ENCODE measurements at places on chromosomes 11 and 22.

- DNase-seq, result no peak
Observed at GRCh38 chr11:89442801-89443200, 48.4 kb downstream of the NOX4 start.

DNA sequence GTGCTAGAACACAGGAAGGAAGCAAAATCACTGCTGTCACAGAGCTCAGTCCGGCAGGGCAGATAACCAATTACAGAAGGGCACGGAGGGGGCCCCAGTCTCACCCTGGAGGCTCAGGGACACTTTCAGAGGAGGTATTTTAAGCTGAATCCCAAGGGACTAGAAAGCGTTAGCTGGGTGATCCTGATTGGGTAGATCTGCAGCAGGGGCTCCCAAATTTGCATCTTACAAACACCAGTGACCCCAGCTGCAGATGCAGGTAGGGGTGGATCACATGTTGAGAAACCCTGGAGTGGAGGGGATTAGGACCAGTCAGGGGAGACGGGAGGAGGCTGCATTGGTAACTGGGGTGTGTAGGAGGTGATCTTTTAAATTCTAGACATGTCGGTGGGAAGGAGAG, 91.4 kb downstream of the CSNK2A3 start:
- no peak for DNase-seq

GRCh38 chr22:47281126-47282106, 519.0 kb downstream of the TBC1D22A start:
- no peak for DNase-seq

DNA sequence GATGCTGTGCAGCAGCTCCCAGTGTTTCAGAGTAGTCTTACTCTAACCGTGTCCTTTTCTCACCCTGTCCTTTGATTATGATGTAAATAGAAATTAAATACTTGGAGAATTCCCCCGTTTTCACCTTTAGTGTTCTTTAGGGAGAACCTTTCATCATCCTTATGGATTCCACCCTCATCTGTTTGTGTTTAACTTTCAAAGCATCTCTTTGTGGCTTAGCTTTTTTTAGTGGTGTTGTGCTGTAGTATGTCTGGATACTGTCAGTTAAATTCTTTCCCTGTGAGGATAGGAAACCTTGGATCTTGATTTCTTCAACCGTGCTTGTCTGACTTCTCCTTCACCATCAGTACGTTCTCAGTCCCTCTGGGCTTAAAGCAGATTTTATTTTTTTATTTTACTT, 48.5 kb downstream of the PPP6R3 start:
- DNase-seq, result no peak

DNA sequence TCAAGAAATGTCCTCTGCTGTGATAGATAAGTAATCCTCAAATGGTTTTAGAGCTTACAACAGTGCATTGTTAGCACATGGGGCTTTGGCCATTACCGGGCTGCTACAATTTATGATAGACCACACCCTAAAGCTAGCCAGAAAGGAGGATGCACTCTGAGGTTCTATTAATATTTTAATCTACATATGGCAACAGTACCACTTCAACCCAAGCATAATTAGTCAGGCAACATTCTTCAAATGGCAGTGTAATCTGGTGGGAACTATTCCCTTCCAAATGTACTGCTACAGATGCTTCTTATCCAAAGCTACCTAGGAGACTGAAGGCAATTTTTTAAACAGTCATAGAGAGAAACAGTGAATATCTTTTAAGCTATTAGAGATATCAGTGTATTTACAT, 697.6 kb downstream of the KCNA4 start:
- no peak for DNase-seq

DNA sequence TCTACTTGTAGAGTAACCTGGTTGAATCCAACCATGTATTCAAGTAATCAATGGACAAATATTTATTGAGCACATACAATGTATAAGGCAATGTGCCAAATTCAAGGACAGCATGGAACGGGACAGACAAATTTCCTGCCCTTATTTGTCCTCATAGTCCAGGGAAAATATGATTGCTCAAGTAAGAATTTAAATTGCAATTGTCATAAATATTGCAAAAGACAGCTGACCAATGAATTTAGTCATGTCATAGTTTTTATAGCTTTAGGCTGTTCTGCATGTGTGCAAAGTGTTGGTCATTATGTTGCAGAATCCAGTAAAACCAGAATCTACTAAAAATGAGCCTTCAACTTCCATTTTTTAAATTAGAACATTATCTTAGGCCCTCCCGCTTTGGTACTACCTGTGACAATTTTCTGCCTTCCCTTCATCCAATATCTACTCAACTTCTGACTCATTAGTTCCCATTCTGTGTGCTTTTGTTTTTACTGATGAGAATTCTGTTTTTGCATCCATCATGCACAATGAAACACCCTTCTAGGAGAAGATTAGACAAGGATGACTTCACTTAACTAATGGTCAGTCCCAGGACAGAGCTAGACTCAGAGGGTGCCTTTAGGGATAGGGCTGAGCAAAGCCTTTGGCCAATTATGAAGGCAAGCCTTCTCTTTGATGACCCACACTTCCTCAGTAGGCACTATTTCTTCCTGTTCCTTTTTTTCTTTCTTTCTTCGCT, 45.8 kb upstream of the FIBIN start:
- DNase-seq, result no peak

- no peak for DNase-seq
Observed at GRCh38 chr11:128853559-128853958, 13.5 kb downstream of the KCNJ1 start.

DNA sequence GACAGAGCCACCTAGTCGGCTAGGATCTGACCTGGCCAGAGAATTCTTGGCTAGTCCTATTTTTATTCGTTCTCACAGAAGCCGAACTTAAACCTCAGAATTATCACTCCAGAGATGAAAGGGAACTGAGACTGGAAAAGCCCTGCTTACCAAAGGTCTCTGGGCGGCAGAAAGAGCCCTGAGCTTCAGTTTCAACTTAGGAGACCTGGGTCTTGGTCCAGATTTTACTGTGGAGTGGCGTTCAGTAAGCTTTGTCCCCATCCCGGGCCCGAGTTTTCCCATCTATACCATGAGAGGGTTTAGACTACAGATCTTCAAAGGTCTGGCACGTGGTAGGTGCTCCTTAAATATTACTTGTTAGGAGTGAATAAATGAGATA, 516 bp downstream of the NEU3 start:
- no peak for DNase-seq

- no peak for DNase-seq
Observed at GRCh38 chr11:23181022-23181807, 320.9 kb upstream of the CCDC179 start.

- DNase-seq, result peak; percentile 1
Observed at GRCh38 chr22:20750461-20751184, 23.3 kb upstream of the SERPIND1 start.

DNA sequence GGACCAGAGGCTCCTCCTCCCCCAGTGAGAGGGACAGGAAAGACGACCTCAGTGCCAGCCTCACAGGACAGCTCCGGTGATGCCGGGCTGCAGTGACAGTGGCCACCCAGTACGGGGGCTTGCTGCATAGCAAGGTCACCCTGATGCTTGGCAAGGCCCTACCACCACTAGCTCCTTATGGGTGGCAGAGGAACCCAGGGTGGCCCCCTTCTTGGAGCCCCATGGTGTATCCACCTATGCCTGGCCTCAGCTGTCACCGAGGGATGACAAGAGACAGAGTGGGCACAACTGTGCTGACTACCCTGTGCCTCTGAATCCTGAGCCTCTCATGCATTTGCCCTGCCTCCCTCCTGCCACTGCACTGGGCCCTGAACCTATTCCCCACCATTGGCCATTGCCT, 809.2 kb downstream of the TBC1D22A start:
- DNase-seq, result no peak

DNA sequence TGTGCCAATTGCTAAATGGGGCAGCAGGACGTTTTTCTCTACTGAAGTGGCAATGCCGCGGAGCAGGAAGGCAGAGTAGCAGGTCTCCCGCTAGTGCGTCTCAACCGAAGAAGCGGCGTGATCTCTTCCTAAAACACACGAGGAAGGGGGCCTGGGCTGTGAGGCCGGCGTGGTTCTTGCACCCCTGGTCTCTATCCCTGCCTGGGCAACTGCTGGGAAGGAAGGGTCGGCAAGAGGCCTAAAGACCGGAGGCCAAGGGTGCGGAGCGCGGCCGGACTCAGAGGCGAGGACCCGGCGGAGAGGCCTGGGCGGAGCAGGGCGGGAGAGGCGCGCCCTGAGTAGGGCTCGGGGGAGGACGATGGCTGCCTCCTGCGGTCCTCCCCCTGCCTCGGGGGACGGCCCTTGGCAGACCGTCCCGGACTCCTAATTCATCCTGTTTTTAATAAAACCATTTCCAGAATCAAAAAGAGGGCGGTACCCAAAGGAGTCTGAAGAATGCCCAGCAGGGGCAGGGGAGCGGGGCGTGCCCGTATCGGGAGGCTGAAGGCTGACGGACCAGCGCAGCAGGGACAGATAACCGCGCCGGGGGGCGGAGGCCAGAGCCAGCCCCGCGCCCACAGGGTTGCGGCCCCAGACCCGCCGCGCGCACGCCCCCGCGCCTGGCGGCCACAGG, 572 bp upstream of the APLP2 start:
- DNase-seq, result peak; percentile 70

DNA sequence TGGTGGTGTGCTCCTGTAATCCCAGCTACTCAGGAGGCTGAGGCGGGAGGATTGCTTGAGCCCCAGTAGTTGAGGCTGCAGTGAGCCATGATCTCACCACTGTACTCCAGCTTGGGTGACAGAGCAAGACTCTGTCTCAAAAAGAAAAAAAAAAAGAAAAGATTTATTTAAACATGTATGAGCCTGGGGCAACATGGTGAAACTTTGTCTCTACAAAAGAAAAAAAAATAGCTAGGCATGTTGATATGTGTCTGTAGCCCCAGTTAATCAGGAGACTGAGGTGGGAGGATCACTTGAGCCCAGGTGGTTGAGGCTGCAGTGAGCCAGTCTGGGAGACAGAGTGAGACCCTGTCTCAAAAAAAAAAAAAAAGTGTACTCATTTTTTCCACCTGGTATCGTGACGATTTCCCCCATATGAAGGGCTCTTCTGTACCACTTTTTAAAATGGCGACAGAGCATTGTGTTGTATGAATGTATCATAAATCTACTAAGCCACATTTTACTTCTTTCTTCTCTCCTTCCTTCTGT, 16.4 kb upstream of the KCTD14 start:
- DNase-seq, result no peak

DNA sequence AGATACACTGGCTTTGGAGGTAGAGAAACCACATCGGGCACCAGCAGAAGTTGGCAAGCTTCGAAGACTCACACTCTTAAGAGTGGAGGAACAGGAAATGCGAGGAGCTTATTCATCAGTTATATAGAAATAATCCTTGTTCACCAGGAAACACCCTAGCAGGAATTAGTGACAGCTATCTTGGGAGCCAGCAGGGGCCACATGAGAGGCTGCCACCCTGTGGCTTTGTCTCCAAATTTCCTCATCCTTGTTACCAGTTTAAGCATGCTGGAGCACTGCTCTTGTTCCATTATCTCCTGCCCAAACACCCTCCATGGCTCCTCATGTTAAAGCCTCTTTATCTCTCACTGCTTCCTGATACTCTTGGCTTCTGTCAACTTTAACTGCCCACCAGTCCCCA, 131.0 kb downstream of the PLEKHA7 start:
- peak; percentile 40 for DNase-seq

DNA sequence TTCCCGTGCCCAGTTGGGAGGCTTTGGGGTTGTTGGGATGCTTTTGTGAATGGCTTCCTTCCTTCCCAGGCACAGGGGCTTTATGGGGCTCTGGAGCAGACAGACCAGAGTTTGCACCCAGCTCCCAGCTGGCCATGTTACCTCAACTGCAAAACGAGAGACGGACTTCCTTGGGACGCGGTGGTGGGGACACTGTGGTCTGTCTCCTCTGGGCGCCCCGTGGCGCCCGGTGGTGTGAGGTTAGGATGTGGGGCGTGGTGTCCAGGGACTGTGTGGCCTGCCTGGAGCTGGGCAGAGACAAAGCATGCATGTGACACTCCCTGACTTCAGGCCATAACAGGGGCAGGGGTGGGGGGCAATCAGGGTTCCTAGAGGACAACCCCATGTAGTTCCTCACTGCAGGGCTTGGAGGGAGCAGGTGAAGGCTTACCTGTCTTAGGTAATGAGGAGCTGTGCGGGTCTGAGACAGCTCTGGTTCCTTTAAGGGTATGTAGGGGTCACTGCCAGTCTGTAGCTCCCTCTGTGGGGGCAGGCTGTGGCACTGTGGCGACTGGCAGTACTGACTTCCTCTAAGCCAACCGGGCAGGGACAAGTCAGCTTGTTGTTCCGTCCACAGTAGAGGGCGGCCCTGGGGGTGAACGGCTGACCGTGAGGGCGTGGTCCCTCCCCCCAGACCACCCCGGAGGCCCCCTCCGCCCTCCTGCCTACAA, 14.4 kb downstream of the KCNQ1 start:
- DNase-seq, result no peak

DNA sequence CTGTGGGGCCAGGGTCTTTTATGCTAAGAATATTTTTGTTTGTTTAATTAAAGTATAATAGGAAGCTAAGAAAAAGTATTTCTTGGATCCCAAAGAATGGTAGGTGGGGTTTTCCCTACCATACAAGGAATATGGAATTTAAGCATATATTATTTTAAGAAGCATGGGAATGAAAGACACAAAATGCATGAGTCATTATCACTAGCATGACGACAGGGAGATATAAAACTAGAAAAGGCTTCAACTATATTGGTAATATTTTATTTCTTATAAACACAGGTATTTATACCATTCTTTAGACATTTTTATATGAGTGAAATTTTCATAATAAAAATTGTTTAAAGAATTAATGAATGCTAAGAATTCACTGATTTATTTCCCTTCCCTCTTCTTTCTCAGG, 39.3 kb upstream of the SOX6 start:
- no peak for DNase-seq

DNA sequence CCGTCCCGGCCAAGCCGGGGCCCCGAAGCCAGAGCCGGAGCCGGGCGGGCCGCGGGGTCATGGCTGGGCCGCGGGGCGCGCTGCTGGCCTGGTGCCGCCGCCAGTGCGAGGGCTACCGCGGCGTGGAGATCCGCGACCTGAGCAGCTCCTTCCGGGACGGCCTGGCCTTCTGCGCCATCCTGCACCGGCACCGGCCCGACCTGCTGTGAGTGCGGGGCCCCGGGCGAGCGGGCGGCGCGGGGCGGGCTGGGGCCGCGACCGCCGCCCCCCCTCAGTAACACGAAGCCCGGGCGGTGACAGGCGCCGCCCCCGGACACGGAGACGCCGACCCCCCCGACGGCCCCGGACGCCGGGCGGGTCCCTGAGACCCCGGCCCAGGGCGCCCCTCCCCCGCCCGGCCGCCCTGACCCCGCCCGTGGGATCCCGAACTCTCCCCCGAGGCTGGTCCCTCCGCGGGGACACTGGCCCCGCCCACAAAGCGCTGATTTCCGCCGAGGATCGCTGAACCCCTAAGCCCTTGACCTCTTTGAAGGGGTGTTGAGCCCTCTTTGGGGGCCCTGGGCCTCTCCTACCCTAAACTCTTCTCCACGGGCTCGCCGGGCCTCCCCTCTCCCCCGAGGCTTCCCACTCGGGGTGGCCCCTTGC, 389 bp downstream of the MICALL1 start:
- DNase-seq, result no peak

DNA sequence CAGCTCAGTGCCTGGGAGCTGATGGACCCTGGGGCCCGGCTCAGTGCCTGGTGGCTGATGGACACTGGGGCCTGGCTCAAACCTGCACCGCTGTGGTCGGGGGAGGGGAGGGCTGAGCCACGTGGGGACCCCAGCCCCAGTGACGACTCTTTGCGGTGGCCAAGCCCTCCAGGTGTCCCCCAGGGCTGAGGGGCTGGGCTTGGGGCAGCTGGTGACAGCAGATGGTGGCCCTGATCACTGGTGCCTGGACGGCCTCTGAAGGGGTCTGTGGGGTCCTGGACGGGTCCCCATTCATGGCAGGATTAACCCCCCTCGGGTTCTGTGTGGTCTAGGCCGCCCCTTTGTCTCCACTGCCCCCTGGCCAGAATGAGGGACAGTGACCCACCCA, 3.4 kb upstream of the MUC5B start:
- no peak for DNase-seq

GRCh38 chr11:15818132-15818842, 538.1 kb downstream of the SOX6 start:
- DNase-seq, result no peak

Data from Kasumi-1 (cell line).